ENCODE measurements at places on chromosomes 13 and 19.

GRCh38 chr13:93714171-93714570, 487.6 kb downstream of the GPC6 start:
- no peak for ATAC-seq

DNA sequence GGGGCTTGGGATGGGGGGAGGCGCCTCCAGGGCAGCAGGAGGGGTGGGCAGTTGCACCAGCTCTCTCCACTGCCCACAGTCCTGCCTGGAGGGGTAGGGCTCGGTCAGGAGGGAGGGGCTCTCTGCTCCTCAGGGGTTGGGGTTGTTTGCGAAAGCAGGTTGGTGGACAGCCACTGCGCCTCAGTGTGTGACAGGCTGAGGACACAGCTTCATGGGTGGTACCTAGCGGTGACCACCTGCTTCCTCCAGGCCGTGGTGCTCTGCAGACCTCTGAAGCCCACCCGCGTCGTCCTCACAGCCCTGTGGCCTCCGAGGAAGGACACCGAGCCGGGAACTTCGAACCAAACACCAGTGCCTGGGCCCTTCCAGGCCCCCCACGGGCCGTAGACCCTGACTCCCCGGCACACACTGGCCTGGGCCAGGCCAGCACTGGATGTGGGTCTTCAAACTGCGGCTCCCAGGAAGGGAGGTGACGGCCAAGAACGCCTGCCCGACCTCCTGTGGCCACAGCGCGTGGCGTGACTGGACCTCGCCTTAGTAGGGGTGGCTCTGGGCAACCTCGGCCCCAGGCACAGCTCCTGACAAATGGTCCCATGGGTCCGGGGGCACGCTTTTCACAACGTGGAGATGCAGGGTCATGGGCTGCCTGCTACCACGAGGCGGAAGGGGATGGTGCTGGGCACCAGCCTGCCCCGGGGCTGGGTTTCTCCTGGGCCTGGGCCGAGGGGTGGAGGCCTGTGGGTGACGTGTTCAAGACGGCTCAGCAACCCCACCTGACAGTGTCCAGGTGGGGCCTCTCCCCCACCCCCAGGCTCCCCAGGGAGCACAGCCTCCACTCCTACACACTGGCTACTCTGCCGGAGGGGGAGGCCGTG, 173.2 kb downstream of the KDM4B start:
- ATAC-seq, result peak; percentile 24

DNA sequence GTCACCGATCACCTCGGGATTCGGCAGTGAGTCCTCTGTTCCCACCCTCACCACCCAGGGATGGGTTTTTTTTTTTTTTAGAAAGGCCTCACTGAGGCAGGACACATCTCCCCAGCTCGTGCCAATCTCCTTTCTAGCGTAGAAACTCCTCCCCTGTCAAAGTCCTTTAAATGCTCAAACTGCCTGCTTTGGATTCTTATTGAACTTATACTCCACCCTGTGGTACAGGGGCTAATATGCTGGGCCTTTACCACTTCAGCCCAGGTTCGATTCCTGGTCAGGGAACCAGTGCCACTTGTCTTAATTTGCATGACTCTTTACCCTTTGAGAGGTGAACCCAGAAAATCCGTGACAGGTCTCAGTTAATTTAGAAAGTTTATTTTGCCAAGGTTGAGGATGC, 8.3 kb upstream of the ZNF14 start:
- no peak for ATAC-seq

GRCh38 chr13:19952850-19953249, 5.7 kb upstream of the ZMYM2 start:
- no peak for ATAC-seq

DNA sequence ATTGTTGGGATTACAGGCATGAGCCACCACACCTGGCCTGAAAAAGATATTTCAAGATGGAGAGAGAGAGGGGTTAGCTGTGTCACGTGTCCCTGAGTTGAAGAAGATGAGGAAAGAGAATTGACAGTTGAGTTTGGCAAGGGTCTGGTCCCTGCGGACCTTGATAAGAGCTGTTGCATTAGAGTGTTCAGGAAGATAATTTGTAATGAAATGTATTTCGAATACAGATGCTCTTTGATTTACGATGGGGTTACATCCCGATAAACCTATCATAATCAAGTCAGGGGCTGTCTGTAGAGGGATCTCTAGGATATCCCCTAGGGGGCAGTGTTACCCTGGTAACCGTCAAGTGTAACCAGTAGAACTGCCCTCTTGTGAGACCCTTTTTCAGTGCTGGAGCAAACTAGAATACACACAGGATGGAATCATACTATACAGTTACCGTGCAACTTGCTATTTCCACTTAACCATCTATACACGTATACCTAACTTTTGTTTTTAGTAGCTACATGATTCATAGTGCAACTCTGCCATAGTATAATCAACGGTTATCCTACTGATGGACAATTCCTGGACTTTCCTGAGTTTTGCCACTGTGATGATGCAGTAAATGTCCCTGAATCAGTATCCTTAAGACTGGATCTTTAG, 1.5 kb upstream of the ELOF1 start:
- ATAC-seq, result peak; percentile 83

DNA sequence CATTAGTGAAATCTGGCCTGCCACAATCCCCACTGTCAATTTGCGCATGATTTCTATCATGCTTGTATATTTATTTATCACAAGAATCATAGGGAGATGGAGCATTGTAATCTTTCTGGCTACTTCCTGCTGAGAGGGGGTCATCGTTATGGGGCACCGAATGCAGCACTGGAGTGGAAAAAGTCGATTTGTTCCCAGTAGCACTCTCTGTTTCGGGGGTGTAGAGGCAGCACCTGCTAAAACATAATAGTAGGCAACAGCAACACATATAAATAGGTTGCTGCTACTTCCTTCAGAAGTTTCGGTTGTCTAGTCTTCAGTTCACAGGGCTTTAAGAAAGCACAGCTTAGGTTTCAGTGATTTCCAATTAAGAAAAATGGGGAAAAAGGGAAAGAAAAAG, 23.4 kb upstream of the CEACAM21 start:
- ATAC-seq, result peak; percentile 74

DNA sequence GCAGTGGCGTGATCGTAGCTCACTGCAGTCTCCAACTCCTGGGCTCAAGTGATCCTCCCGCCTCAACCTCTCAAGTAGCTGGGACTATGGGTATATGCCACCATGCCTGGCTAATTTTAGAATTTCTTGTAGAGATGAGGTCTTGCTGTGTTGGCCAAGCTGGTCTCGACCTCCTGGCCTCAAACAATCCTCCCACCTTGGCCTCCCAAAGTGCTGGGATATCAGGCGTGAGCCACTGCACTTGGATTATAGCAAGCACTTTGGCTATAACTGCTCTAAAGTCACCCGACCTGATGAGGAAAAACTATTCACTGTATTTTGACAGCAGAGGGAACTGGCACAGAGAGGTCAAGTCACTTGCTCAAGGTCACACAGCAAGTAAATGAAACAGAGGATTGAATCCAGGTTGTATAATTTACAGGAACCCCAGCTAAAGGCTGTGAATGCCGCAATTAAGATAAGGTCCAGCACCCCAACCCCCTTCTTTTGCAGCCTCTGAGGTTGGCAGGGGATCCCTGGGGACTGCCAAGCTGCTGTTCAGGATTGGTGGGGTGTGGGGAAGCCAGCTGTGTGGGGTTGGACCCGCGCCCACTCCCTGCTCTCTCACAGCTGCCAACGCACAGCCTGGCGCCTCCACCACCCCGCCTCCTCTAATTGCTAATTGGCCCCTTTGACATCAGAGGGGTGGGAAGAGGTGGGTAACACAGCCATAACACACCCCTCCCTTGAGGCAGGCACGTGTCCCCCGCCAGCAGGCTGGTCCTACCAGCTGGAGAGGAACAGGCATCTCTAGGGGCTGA, 6.0 kb downstream of the TMIGD2 start:
- no peak for ATAC-seq

- ATAC-seq, result no peak
Measured at GRCh38 chr19:38676023-38676877, 28.8 kb downstream of the ACTN4 start.

GRCh38 chr13:78607409-78608251, 4.3 kb upstream of the POU4F1 start:
- no peak for ATAC-seq

GRCh38 chr19:55591555-55591954, 7.8 kb downstream of the FIZ1 start:
- no peak for ATAC-seq

- no peak for ATAC-seq
Measured at GRCh38 chr19:56840451-56841192, at the start of the genes PEG3 and ZIM2. Gene PEG3, minus strand, starts transcription at chr19:56840726. Its CDS starts 16,071 bp downstream, at chr19:56824655. Gene ZIM2, minus strand, starts transcription at chr19:56840726. Its CDS starts 16,449 bp downstream, at chr19:56824277.

DNA sequence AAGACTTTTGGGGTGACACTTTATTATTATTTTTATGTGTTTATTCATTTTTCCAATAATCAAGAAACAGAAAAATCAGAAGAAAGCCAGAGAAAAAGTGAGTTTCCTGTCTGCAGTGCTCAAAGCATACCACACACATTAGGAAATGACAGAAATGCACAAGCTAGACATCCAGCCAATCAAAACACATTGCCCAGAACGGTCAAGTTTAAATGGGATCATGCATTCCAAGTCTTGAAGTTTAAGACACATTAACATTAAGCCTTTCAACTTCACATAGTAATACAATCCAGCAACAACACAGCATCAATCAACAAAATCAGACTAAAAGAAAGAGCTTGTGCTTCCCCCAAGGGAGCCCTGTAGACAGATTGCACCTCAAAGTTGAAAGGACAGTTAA, 28.7 kb upstream of the MEDAG start:
- no peak for ATAC-seq

GRCh38 chr19:45542234-45542668, 35.0 kb downstream of the VASP start:
- ATAC-seq, result no peak

- no peak for ATAC-seq
Measured at GRCh38 chr13:101977475-101977874, 424.4 kb downstream of the FGF14 start.

DNA sequence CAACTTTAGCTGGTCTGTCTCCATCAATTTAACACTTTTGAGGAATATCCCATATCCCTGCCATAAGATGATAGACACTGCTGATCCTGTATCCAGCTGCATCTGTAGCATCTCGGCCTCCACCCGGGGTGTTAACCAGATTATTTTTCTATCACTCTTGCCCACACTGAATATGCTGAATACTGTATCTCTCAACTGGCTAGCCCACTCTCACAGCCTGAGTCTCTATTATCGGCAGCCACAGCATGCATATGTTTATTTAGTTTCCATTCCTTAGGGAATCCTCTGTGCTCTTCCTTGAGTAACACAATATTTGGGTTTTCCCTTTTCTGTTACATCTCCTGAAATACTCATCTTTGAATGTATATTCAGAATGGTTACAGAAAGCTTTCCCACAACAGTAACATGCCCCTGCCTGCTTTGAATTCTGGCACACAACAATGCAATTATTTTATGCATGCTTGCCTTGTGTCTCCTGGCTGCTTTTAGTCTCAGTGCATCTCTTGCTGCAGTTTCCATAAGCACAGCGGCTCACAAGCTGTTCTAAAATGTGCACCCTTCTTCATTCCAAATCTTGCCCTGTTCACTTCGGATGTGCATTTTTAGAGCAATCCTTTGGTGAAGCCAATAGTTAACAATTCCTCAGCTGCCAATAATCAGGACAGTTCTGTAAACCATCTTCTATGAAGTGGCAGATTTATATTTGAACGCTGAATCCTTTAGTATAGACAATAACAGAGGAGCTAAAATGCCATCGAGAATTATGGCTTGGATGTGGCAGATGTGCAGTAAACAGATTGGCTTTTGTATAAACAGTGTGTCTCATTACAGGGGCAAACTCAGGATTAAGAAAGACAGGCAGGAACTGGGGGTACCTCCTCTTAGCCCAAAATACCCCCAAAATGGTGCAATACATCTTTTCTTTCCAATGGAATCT, 261.9 kb upstream of the SOX21 start:
- ATAC-seq, result no peak

DNA sequence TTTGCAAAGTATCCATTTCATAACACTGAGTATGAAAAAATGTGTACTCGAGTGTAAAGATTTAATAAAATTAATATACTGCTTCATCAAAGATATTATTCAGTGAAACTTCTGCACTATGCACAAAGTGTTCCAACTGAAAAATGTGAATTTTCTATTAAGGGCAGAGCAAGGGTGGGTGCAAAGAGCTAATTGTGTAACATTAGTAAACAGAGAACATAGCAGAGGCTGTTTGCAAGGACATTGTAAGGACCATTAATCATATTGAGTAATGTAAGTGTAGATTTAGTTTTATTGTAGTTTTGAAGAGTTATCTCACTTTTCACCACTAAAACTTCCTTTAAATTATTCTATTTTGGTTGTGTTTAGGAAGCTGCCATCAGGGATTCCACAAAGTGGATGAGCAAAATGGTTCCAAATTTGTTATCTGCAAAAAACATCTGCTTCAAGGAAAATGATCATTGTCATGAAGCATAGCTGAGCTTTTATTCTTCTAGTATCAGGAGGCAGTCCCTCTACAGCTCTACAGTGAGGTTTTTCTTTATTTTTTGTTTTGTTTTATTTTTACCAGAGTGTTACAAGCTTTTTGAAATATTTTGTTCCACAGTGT, 1375.4 kb downstream of the SLITRK1 start:
- no peak for ATAC-seq

- ATAC-seq, result no peak
Measured at GRCh38 chr13:113412440-113412839, 40.8 kb downstream of the ADPRHL1 start.

- no peak for ATAC-seq
Measured at GRCh38 chr13:95296326-95296925, 4.8 kb downstream of the ABCC4 start.

DNA sequence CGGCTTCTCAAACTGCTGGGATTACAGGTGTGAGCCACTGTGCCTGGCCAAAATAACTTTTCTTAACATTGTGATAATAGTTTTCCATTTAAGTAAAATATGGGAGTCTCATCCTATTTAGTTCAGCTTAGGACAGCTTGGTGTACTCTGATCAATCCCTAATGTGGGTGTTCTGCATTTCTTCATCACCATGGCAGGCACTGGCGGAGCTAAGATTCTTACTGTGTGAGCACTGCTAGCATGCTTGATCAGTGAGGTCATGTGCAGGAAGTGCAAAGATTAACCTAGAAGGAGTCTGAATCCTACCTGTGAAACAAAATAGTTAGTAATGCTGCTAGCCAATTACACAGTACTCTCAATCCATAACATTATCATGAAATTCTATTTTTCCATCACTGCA, 1684.2 kb upstream of the SLC10A2 start:
- ATAC-seq, result no peak

- no peak for ATAC-seq
Measured at GRCh38 chr13:96273196-96273595, 183.3 kb downstream of the HS6ST3 start.

DNA sequence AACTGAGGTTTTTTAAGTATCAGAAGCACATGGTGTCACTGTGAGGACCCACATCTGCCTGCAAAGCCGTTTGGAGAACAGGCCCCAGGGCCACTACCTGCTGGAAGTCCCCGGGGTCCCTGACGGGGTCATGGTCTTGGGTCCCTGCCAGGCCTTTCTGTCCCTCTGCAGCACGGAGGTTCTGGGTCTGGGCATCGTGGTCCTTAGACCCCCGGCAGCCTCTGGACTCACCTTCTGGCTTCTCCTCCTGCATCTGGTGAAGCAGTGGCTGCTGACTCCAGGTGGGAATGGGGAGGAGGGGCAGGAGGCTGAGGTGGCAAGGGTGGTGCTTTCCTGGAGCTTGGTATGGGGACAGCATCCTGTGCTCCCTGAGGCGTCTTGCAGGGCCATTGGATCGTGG, 198.6 kb downstream of the TEX29 start:
- ATAC-seq, result no peak

- ATAC-seq, result no peak
Measured at GRCh38 chr13:78596736-78597601, 6.4 kb downstream of the POU4F1 start.
